Endothelial cell of coronary artery (primary cell): ENCODE measurements at places on chromosomes 6 and 20. TPM values are rescaled to one million over a fixed set of nuclear protein-coding genes. Genes with fewer than 3 reads are reported as not detected.

SYS1 gene
- total RNA-seq = 14.0 and 19.2 TPM in 2 replicates

OR14J1 gene
- total RNA-seq = not detected in 2 replicates

BEND3 gene
- 2.9 and 3.7 TPM in 2 replicates for total RNA-seq

LHFPL5 gene
- not detected in 2 replicates for total RNA-seq

ATG5 gene
- total RNA-seq = 57.8 and 61.9 TPM in 2 replicates

SLC22A16 gene
- not detected in 2 replicates for total RNA-seq

CLIC5 gene
- total RNA-seq = not detected in 2 replicates

SASH1 gene
- total RNA-seq = 79.2 and 128 TPM in 2 replicates

C6orf15 gene
- total RNA-seq = not detected in 2 replicates

SPATA25 gene
- total RNA-seq = 0.63 and 0.75 TPM in 2 replicates

KCNQ5 gene
- 1.4 TPM in 1 of 2 replicates, not detected in the other for total RNA-seq

RAB22A gene
- 10.2 and 11.7 TPM in 2 replicates for total RNA-seq

ZNF335 gene
- total RNA-seq = 9.0 and 11.6 TPM in 2 replicates
